Mucosa of gallbladder (tissue), 1 donor: ENCODE measurements at places on chromosomes 3 and 15. TPM values are rescaled to one million over a fixed set of nuclear protein-coding genes. Genes with fewer than 3 reads are reported as not detected.
A peak's percentile ranks its signal among the peaks of the same experiment; 100 is the strongest.

ITIH1 gene
- 4.8 TPM for total RNA-seq

TTLL13 gene
- 0.32 TPM for total RNA-seq

LMAN1L gene
- total RNA-seq = not detected

MKRN2 gene
- total RNA-seq = 24.5 TPM

SUSD5 gene
- 7.8 TPM for total RNA-seq

RASGRF1 gene
- 0.32 TPM for total RNA-seq

FOXB1 gene
- not detected for total RNA-seq

ARGFX gene
- total RNA-seq = not detected

DOCK3 gene
- total RNA-seq = 1.3 TPM

- no peak for DNase-seq
Observed at GRCh38 chr3:13294442-13295351, 125.4 kb downstream of the NUP210 start.

DNA sequence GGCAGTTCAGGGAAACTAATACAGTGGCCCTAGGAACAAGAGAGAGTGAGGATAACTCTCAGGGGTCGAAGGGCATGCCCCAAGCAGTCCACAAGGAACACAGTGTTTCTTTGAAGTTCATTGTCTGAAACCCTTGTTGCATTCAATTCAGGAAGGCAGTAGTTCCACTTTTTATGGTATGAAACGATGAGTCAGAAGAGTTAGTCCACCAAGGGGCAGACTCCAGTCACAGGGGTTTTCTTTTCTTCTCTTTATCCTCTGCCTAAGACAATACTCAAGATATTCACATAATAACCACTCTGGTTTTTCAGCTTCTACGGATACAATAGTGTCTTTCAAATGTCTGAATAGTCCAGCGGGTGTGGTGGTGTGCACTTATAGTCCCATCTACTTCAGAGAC is 23.7 kb upstream of the TICRR start:
- DNase-seq = no peak

GRCh38 chr3:114285648-114286230 is 8.1 kb upstream of the TIGIT start:
- DNase-seq = no peak

DNA sequence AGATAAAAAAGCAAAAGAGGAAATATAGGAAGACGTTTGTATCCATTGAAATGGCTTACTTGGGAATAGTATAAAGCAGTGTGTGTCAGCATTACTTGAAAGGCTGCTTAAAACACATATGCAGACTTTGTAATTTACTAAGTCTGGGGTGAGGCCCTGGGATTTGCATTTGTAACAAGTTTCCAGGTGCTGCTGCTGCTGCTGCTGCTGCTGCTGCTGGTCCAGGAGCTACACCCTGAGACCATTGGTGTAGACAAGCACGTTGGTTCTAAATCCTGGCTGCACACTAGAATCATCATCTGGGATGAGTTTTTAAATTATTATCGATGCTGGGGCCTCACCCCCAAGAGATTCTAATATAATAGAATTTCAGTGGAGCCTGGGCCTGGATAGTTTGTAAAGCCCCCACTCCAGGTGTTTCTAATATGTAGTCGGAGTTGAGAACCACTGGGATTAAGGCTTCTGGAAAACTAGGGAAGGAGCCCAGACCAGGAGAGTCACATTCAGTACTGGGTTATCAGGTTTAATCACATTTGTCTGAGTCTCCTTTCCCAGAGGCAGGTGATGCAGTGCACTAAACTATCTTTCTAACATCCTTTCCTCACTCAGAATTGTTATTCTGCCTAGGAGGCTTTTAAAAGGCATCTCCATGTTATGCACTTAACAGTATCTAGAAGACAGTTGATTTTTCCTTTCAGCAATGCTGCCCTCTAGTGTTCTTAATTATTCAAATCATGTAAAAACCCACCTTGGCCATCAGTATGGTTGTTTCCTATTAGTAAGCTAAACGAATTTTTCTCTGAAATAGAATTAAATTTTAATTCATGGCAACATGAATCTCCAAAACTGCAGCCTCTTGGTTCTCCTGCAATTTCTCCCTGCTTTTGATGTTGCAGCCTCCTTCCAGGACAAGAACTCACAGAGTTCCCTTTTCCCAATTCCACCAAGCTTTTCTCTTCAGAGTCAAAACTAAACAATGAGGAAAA is 45.4 kb downstream of the SSR3 start:
- DNase-seq = no peak

DNA sequence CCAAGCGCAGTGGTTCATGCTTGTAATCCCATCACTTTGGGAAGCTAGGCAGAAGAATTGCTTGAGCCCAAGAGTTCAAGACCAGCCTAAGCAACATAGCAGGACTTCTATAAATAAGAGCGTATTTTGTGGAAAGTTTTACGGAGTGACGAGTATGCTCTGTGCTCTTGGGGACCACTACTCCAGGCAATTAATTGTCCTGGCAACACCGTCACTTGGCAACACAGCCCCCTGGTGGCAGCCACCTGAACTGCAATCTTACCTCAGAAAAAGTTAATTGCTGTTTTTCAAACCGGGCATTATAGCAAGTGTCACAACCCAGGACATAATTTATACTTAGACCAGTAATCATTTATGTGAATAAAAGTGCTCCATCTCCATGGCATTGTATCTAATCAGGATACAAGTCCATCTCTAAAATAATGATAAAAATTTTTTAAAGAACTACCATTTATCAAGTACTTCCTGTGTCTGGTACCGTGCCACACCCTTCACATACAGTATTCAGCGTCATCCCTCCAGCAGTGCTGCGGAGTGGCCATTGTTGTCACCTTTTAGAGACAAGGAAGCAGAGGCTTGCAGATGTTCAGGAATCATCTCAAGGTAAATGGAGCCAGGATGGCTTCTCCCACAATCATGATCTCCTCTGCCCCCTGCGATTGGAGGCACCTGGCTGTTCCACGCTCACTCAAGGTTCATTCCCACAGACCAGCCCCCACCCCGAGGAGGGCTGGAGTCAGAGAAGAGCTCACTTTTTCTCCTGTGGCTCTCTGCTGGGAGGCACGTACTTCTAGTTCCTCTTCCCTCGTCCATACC is 34.5 kb downstream of the PLA2G4D start:
- DNase-seq = peak; percentile 66

DNA sequence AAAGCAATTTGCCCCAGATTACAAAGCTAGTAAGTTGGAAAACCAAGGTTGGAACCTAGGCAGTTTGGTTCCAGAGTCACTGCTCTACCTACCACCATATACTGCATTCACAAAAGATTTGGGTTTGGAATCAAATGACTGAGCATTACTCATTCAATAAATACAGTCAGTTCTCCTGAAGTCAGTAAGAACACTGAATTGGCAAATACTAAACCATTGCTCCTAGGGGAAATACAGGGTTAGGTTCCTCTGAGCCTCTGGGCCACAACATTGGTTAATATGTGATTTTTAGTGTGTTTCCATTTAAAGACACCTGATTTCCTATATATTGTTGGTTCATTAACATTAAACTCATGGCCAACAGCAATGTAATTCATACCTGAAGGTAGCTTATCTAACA is 2.1 kb upstream of the EIF5A2 start:
- no peak for DNase-seq

DNA sequence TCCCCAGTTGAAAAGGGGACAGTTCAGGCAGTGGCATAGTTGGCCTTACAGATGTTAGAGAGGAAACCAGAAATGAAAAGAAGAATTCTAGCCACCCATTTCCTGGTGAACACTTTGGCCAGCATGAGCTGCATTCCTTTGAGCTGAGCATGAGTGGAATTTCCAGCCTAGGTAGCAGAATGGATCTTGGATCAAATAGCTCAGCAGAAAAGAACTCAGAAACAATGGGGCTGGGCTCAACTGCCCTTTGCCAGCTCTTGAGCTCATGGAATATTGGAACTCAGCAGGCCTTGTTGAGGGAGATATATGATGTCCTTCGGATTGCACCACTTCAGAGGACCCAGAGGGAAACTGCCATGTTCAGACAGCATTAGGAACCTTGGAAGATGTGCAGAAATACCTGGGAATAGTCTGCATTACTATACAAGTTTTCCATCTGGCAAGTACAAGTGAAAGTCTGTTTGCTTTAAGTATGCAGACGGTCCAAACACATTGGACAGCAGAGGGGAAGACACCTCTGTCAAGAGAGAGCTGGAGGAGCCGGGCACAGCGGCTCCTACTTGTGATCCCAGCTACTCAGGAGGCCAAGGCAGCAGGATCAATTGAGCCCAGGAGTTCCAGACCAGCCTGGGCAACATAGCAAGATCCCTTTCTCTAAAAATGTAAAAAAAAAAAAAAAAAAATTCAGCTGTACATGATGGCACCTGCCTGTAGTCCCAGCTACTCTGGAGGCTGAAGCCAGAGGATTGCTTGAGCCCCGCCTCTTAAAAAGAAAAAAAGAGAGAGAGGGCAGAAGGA is 3.1 kb upstream of the CDV3 start:
- peak; percentile 67 for DNase-seq

DNA sequence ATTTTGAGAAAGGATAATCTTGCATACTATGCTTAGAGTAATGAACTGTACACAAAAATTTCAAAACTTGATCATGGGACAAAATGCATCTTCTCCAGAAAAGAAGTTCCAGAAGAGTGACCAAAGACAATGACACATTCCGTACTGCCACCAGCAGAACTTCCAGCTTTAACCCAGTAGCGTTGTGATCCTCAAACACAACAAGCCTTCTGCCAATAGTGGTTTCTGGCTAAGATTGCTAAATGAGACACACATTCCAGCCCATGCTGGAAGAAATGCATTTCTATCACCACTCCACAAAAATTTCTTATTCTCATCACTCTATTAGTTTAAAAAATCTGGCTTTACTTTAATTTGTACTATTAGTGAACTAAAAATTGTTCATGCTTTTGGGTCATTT is 334.9 kb downstream of the TBC1D5 start:
- no peak for DNase-seq

DNA sequence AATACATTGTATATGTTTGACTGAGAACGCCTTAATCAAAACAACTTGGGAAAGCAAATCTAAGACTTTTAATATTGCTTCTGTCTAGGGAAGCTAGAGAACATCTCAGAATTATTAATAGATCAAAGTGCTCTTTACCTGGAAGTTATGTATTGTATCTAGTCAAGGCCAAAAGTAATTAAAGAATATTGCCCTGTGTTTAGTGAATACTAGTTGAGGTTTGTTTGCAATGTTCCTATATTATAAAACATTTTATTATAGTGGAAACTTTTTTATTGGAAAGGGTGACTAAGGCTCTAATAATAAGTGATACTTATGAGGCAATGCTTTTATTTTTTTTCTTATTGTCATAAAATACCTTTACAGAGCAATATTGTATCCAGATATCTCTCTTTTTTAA is 118.2 kb downstream of the CADM2 start:
- no peak for DNase-seq

GRCh38 chr15:48478581-48478980 is 147.4 kb downstream of the DUT start:
- no peak for DNase-seq
